Tibial nerve (tissue), 4 donors: ENCODE measurements at places on chromosomes 16 and 17.
A peak's percentile ranks its signal among the peaks of the same experiment; 100 is the strongest.

DNA sequence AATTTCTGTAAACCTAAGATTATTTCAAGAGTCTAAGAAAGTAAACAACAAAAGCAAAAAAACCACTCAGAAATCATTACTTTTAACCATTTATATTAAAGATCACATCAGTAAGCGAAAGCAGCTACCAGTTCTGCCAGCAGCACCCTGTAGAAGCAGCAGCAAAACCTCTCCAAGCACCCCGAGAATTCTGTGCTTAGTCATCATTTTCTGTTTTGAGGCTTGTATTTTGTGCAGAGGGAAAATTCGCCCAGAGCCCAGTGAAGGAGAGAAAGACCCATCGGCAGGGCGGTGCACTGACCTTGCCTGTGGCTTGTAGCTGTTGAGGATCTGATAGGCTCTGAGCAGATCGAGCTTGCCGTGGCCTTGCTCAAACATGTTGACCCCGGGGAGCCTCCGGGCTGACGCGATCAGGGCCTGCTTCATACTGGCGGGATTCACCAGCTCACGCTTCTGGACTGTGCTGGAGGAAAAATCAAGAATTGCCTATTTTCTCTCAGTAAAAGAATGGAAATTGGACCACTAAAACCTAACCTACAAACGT, 35.2 kb downstream of the MBTPS1 start:
- peaks cover 86% of the 10 kb centered on the region for H3K36me3 ChIP-seq
- H3K27me3 ChIP-seq = no peaks in the 10 kb centered on the region
- peaks cover 7% of the 10 kb centered on the region for H3K4me1 ChIP-seq
- DNase-seq = no peak
- H3K4me3 ChIP-seq = no peak overlapping the region

- peaks cover 24% of the 10 kb centered on the region for H3K36me3 ChIP-seq
- DNase-seq = peak; percentile 41
- no peaks in the 10 kb centered on the region for H3K4me1 ChIP-seq
- no peak overlapping the region for H3K27ac ChIP-seq
- H3K27me3 ChIP-seq = no peaks in the 10 kb centered on the region
Measured at GRCh38 chr17:55295411-55296170, 30.8 kb downstream of the HLF start.

- no peaks in the 10 kb centered on the region for H3K27me3 ChIP-seq
- no peak overlapping the region for H3K4me3 ChIP-seq
- H3K36me3 ChIP-seq = no peaks in the 10 kb centered on the region
- peaks cover 4% of the 10 kb centered on the region for H3K4me1 ChIP-seq
Measured at GRCh38 chr17:58637011-58637570, 54.8 kb downstream of the TEX14 start.

- no peaks in the 10 kb centered on the region for H3K36me3 ChIP-seq
- H3K4me3 ChIP-seq = no peak overlapping the region
- H3K27ac ChIP-seq = peak overlapping the region; percentile 88
- H3K27me3 ChIP-seq = no peaks in the 10 kb centered on the region
Measured at GRCh38 chr16:68284847-68285246, 20.5 kb downstream of the SLC7A6 start.

GRCh38 chr17:61729690-61730268, 133.5 kb downstream of the BRIP1 start:
- H3K36me3 ChIP-seq = no peaks in the 10 kb centered on the region
- no peaks in the 10 kb centered on the region for H3K27me3 ChIP-seq
- H3K27ac ChIP-seq = no peak overlapping the region
- DNase-seq = no peak
- no peaks in the 10 kb centered on the region for H3K4me1 ChIP-seq
- no peak overlapping the region for H3K4me3 ChIP-seq

- no peak overlapping the region for H3K27ac ChIP-seq
- DNase-seq = no peak
- H3K4me1 ChIP-seq = no peaks in the 10 kb centered on the region
- H3K4me3 ChIP-seq = no peak overlapping the region
- no peaks in the 10 kb centered on the region for H3K36me3 ChIP-seq
Measured at GRCh38 chr16:86401126-86401525, 109.2 kb upstream of the FOXF1 start.

DNA sequence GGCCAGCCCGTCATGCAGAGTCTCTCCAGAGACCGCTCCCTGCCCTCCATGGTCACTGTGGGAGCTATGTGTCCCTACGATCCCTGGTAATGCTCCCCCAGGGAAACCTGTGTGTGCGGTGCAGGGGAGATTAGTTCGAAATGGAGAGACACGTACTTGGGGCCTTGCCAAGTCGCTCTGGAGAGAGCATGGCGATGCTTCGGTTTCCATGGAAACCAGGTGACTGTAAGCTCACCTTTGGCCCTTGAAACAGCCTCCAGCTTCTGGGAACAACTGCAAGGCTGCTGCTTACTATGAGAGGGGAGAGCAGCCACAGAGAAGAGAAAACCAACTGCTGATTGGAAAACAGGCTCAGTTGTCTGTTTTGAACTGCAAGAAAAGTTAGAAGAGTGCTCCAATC, 879.7 kb upstream of the EEF2KMT start:
- no peaks in the 10 kb centered on the region for H3K27me3 ChIP-seq
- no peak for DNase-seq
- H3K4me3 ChIP-seq = no peak overlapping the region

GRCh38 chr17:44293509-44294226, 14.7 kb upstream of the RUNDC3A start:
- H3K4me1 ChIP-seq = no peaks in the 10 kb centered on the region
- H3K27ac ChIP-seq = no peak overlapping the region
- no peaks in the 10 kb centered on the region for H3K36me3 ChIP-seq
- no peak overlapping the region for H3K4me3 ChIP-seq
- no peak for DNase-seq

DNA sequence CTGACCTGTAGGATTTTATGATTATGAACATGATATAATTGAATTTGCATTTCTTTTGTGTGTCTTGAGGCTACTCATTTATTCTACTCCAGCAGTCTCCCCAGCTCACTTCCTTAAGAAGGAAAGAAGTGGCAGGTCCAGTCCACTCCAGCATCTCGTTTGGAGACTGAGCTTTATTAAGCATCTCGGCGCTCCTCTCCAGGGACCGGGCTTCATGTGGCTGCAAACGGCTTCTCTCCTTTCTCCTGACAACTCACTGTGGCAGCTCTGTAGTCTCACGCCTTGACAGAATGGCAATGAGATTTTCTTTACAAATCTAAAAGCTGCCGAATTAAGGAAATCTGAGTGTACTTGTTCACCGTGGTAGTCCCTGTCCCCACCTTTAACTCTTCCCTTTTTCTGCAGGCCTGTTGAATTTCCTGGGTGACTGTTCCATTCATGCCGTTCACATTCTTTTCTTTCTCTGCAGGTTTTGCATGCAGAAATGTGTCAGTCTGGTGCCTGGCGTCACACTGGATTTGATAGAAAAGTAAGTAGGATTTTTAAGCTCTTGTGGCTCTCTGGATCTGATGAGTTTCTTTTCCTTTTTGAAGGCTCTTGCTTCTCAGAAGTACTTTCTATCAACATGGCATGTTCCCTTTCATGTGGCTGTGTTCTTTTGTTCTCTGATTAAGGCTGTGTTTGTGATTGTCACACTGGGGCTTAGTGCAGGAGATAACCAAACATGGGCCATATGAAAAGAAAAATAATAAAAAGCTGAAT, 200.5 kb upstream of the CHMP6 start:
- no peaks in the 10 kb centered on the region for H3K27me3 ChIP-seq
- DNase-seq = no peak
- H3K4me3 ChIP-seq = no peak overlapping the region
- H3K4me1 ChIP-seq = peaks cover 26% of the 10 kb centered on the region

DNA sequence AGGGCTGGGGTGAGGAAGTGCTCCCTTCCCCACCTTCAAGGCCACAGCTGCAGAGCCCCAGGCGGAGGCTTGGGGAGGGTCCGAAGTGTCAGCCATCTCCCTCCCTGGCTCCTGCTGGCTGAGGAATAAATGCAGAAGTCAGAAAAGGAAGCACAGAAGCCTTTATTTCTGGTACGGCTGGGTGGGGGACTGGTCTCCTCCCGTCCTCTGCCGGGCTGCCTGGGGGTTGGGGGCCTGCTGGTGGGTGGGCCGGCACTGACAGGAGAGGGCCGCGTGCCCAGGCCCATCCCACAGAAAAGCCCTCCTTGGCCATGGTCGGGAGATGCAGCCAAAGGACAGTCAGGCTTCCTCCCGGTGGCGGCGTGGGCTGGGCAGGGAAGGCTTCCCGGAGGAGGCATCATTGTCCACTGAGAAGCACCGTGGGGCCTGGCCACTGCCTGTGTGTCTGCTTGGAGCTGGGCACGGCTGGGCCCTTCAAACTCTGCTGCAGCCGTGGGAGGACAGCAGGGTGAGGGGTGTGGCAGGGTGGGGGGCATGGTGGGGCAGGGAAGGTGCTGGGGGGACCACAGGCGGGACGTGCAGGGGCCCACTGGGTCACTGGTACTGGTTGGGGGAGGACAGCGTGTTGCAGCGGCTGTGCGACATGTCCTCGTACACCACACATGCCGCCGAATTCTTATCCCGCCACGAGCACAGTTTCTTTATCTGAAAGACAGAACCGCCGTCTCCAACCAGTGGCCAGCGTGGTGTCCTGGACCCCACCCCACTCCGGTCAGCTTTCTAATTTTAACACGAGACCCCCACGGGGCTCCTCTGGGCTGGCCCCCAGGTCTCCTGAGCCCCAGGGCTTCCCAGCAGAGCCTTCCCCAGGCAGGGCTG, 2.4 kb downstream of the CD7 start:
- DNase-seq = no peak
- H3K4me3 ChIP-seq = no peak overlapping the region
- H3K27ac ChIP-seq = no peak overlapping the region
- no peaks in the 10 kb centered on the region for H3K36me3 ChIP-seq

DNA sequence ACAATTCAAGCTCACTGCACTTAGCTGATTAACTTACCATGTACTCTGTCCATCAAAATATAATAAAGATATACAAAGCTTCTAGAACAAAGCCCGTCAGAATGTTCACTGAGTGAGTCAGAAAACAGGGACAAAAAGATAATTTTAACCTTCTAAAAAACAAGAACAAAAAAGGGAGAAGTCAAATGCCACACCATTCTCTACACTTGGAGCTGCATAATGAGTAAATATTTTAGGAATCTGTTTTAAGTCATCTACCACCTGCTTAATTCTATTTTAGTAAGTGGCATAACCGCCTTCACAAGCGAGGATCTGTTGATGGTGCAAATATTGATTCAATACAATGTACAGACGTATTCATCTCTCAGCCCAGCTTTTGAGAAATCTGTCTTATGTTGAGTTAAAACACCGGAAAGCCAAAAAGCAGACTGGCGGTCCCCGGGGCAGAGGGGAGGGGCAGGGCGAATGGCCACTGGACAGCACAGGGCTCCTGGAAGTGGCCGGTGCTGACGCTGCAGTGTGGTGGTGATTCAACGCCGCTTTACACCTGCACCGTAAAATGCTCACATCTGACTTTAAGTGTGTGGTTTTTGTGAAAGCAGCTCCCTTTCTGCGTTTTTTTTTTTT, 20.1 kb downstream of the RAB40B start:
- DNase-seq = no peak
- no peak overlapping the region for H3K4me3 ChIP-seq
- no peaks in the 10 kb centered on the region for H3K27me3 ChIP-seq
- no peaks in the 10 kb centered on the region for H3K4me1 ChIP-seq

- no peak overlapping the region for H3K27ac ChIP-seq
- no peak for DNase-seq
- no peak overlapping the region for H3K4me3 ChIP-seq
Measured at GRCh38 chr16:26133416-26134093, 441.8 kb downstream of the HS3ST4 start.

- no peaks in the 10 kb centered on the region for H3K36me3 ChIP-seq
- H3K4me3 ChIP-seq = peak overlapping the region; percentile 77
- H3K4me1 ChIP-seq = peaks cover 21% of the 10 kb centered on the region
- peak overlapping the region; percentile 100 for H3K27ac ChIP-seq
- DNase-seq = peak; percentile 14
- no peaks in the 10 kb centered on the region for H3K27me3 ChIP-seq
Measured at GRCh38 chr16:71895679-71896365, 491 bp downstream of the IST1 start.

- no peak overlapping the region for H3K4me3 ChIP-seq
- no peaks in the 10 kb centered on the region for H3K27me3 ChIP-seq
- DNase-seq = no peak
- no peak overlapping the region for H3K27ac ChIP-seq
- H3K4me1 ChIP-seq = peaks cover 41% of the 10 kb centered on the region
Measured at GRCh38 chr17:43532581-43532980, 13.6 kb downstream of the ETV4 start.

DNA sequence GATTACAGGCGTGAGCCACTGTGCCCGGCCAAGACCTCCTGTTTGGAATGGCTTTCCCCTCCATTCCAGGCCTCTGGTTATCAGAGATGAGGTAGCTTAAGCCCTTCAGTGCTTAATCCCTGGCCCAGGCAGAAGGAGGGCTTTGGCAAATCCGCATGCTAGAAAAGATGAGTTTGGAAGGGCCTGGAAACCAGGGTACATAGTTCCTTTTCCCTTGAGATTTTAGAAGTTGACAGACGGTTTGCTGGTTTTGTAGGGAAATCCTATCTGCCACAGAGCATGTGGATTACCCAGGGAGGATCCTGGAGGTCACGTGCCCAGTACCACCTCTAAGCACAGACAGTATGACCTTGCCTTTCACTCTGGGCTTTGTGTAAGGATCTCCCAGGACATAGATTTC, 114.7 kb upstream of the CACNG3 start:
- no peak overlapping the region for H3K27ac ChIP-seq
- DNase-seq = no peak
- H3K27me3 ChIP-seq = no peaks in the 10 kb centered on the region
- no peaks in the 10 kb centered on the region for H3K36me3 ChIP-seq
- no peak overlapping the region for H3K4me3 ChIP-seq
- no peaks in the 10 kb centered on the region for H3K4me1 ChIP-seq

DNA sequence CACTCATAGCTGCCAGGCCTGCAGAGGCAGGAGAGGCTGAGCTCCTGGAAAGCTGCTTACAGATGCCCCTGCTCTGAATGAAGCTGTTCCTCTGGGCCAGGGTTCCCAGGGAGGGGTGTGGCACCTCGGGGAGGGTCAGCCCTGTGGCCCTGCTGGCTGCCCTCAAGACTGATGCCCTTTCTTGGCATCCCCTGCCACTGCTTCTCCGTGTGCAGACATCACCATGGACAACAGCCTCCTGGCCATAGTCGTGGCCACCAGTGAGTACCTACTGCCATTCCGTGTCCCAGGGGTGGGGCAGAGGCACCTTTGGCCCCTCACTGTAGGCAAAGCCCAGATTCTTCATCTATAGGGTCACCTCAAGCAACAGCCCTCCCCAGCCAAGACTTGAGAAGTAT, 8.9 kb downstream of the MRPL27 start:
- no peak overlapping the region for H3K4me3 ChIP-seq
- H3K36me3 ChIP-seq = peaks cover 65% of the 10 kb centered on the region
- H3K4me1 ChIP-seq = peaks cover 22% of the 10 kb centered on the region
- H3K27ac ChIP-seq = no peak overlapping the region

DNA sequence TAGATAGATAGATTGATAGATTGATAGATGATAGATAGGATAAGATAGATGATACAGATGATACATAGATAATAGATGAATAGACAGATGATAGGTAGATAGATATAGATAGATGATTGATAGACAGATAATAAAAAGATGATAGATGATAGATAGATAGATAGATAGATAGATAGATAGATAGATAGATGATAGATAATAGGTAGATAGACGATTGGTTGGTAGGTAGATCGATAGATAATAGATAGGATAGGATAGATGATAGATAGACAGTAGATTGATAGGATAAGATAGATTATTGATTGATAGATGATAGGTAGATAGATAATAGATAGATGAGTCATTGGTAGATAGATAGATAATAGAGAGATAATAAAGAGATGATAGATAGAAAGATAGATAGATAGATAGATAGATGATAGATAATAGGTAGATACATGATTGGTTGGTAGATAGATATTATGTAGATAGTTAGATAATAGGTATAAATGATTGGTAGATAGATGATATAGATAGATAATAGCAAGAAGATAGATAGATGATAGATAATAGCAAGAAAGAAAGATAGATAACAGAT, 109.4 kb upstream of the C16orf82 start:
- H3K36me3 ChIP-seq = no peaks in the 10 kb centered on the region
- no peaks in the 10 kb centered on the region for H3K27me3 ChIP-seq
- no peak overlapping the region for H3K27ac ChIP-seq
- H3K4me1 ChIP-seq = no peaks in the 10 kb centered on the region
- DNase-seq = no peak
